Lung (tissue), 17 donors: ENCODE measurements at places on chromosomes 3 and 15.

DNA sequence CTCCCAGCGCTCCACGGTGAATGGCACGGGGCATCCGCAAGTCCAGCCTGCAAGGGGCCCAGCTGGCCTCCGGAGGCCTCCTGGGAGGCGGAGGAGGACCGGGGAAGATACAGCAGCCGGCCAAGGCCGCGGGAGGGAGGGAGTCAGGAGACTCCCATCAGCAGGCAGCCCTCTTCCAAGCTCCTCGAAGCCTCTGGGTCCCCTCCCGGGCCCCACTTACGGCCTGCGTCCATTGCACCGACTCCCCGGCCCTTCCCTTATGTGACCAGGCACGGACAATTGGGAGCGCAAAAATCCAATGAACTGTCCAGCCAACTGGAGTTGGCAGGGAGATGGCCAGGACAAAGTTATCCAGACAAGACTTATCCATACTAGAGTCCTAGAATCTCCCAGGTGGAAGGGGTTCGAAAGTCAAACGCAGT lies 668 bp downstream of the MFGE8 start:
- peak; percentile 39 for DNase-seq

DNA sequence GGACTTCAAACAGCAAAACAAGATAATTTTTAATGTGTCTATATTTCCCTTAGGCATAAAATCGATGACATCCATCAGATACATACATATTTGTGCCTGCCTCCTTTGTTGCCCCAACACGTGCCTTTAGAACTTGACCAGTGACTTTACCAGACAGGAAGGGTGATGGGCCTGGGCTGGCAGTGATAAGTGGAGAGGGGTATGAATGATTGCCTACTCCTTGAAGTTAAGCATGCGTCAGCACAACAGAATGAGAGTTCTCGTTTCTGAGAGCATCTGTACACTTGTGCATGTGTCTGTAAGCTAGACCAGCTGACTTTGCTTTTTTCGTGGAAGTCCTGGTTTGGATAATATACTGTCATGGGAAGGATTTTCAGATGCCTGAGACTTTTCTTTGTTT lies 54.9 kb upstream of the COL6A6 start:
- DNase-seq = no peak

DNA sequence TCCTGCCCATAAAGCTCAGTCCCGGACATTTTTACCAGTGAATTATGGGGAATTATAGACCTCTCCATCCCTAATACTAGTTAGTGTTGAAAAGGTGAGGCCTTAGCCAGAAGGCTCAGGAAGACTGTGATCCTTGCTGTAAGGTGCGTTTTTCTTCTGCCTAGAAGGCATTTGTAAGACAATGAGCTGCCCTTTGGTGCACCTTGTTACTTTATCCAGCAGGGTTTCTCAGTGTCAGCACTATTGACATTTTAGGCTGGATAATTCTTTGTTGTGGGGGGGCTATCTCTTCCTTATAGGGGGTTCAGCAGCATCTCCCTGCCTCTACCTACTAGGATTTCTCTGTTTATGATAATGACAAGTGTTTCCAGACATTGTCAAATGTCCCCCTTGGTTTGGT lies 108.1 kb upstream of the ABHD17C start:
- DNase-seq = no peak

DNA sequence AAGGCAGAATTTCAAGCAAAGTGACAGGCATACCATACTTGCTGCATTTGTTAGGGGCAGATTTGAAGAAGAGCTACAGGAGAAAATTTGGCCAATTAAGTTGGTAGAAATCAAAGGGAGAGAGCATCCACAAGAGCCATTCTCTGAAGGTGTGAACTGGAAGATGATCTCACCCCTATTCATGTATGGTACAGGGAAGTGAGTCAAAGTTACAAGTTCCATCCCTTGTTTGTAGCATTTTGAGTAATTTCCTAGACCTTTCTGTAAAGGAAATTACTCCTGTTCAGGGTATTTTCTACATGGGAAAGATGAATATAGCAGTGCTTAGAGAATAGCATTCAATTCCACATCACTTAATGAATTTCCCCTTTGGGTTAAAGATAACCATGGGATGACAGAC lies 28.4 kb downstream of the TTC14 start:
- DNase-seq = no peak

DNA sequence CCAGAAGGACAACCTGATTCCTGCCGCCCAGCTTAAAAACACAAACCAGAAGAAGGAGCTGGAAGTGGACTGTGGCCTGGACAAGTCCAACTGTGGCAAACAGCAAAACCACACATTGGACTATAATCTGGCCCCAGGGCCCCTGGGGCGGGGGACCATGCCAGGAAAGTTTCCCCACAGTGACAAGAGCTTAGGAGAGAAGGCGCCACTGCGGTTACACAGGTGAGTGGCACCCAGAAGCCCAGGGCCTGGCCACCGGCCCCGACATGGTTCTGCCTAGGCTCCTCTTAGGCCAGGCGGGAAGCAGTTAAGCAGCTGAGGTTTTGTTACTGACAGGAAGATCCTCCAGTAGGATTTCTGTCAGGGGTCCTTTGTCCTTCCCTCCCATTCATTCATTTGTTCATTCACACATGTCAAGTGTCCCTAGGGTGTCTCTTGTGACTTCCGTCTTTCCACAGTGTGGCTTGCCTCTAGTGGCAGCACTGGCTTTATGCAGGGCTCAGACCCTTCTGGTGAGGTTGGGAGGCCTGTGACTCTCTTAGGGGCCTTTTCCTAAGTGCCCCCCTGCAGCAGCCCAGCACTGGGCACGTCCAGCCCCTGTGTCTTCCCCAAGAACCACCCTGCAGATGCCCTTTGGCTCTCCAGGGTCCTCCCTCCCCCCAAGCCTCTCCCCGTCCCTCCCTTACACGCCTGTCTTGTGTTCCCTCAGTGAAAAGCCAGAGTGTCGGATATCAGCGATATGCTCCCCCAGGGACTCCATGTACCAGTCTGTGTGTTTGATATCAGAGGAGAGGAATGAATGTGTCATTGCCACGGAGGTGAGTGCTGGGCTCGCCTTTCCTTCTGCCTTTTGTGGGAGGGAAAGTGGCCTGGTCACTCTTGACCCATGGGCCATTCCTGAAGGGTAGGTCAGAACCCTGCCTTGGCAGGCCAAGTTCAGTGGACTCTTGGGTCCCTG lies 7.8 kb downstream of the DLL4 start:
- no peak for DNase-seq

GRCh38 chr3:138222131-138222941 lies 35.2 kb downstream of the ARMC8 start:
- DNase-seq = no peak

DNA sequence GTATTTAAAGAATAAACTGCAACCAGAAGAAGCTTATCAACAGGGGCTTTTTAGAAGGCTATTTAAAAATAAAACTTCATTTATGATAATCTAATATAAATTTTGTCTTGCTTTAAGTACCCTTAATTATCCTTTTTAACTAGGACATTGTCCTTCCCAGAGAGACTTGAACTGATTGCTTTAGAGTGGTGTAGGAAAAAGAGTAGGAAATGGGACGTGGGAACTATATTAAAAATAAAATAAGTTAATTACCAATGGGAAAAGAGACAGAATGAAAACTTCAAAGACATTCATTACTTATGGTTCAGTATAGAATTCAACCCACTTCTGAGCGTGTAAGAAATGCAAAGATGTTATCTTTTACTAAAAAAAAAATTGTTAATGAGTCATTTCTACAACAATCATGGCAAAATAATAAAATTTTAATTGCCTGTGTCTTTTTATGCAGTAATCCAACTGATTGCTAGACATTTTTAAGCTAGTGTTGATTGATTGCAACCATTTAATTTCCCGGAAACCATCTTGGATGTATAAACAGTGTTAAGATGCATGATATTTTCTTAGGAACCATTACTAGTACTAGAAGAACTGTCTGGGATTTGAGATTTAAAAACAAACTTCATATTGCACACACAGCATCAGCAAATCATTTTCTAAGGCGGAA lies 298.8 kb upstream of the UMPS start:
- no peak for DNase-seq

DNA sequence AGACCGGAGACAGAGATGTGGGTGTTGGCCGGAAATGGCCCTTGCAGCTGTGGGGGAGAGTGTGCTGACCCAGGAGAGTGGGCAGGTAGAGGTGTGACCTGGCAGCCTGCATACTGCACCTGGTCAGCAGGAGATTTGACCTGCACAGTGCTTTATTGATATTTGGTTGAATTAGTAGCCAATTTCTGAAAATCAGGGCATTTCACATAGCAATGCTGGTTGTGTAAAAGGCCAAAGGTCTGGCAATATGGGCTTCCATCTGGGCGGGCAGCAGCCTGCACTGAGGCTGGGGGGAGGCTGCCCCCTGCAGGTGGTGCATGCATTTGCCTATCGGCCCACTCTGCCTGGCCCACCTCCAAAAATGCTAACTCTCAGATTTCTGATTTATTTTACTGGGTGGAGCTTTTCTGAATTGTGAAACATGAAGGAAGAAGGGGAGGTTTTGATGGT lies 9.4 kb upstream of the MGLL start:
- no peak for DNase-seq

GRCh38 chr3:151425627-151426340 lies 35.1 kb downstream of the IGSF10 start:
- DNase-seq = no peak

DNA sequence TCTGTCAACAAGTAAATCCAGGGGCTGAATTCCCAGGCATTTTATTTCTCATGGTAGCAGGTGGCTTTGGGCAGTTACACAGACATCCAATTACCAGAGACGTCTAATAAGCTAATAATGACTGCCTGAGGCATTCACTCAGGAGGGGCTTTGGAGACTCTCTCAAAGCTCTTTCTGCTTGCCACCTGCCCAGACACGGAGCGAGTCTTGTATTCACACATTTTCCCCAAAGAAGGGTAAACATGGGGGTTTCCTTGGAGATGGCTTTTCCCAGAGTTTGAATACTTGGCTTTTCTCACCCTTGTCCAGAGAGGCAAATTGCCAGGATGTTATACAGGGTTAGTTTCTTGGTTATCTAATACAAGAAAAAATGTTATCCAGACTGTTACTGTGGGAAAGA lies 132.6 kb downstream of the DIPK2A start:
- peak; percentile 13 for DNase-seq

DNA sequence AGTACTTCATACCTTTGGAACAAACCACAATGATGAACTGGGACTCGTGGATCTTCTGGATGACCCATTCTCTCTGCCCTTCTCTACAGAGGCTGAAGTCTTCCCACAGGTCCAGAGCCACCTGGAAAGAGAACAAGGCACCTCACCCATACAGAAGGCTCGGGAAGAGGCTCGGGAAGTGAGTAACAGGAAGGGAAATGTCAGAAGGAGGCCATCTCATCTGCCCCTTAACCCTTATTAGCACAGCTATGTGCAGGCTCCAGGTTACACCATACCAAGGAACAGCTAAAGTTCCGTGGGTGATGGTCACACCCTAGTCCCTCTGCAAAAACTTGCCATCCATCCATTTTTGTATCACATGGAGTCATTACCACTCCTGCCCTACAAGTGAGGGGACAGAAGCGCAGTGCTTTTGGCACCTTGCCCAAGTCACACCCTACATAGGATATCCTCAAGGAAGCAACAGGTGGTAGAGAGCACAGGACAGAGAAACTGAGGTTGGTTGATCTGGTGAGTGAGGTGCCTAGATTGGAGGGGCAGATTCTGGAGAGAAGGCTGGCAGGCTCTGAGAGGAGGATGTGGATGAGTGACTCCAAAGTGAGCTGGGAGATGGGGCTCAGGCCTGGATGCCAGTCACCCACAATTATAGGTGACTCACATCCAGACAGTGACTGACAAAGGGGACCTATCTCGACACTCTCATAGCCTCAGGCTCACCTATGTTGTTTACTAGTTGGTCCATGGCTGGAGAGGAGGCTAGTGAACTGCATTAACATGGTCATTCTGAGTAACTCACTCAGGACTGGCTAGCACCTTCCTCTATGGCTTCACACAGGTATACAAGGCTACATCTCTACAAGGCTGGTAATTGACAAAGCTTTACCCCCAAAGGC lies 38.2 kb downstream of the SPATA12 start:
- DNase-seq = no peak

GRCh38 chr3:171172070-171172469 lies 145.6 kb upstream of the SLC2A2 start:
- DNase-seq = no peak

DNA sequence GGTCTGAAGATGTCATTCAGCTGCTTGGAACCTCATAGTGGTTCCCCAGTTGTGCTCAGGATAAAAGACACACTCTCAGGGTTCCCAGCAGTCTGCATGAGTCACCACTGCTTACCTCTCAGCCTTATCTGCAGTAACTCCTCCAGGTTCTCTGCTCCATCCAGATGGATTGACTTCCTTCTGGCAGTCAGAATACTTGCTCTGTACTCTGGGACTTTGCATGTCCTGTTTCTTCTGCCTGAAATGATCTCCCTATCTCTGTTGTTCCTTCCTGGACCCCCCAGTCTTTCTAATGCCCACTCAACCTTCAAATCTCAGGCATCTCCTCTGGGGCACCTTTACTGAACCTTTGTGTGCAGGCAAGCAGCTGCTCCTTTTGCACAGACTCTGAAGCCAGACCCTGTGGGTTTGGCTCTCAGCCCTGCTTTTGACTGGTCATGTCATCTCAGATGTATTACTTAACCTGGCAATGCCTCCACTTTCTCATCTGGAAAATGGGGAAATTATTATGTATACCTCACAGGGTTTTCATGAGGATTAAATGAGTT lies 38.4 kb downstream of the ITPR1 start:
- no peak for DNase-seq

DNA sequence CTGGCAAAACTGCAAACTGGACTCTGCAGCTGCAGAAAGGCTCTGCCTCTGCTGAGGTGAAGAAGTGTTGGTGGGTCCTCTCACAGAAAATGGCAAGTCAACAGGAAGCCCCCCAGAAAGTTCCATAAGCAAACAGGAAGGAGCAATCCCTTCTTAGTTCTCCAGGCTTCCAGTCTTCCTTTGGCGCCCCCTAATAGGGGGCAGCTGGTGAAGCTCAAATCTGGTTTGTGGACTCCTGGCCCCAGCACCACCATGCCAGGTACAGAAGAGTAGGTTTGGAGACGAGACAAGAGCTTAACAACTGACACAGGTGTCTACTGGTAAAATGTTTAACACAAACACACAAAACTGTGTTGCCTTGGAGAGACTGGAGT lies 35.5 kb downstream of the LEO1 start:
- DNase-seq = no peak

GRCh38 chr3:177374323-177374722 lies 177.0 kb upstream of the TBL1XR1 start:
- no peak for DNase-seq

GRCh38 chr15:36359286-36359685 lies 220.1 kb upstream of the CDIN1 start:
- no peak for DNase-seq

DNA sequence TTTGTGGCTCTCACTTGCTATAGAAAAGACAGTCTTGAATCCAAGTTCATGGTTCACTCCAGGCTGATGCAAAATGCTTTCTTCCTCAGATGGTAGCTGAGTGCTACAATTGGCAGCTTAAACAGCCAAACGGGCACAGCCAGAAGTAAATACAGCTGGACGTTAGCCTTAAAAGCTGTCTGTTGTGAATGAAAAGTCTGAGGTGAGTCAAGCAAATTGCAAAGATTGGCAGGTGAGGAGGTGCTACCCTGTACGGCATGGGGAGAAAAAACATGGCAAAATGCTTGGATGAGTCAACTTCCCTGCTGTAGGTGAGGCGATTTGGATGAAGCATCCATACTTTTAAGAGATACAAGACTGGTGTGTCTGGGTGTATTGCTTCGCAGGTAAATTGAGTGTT lies 40.5 kb downstream of the IL5RA start:
- no peak for DNase-seq

- no peak for DNase-seq
Observed at GRCh38 chr15:82970696-82971095, 15.3 kb upstream of the RAMAC start.
